ENCODE measurements at places on chromosomes 4 and X. TPM values are rescaled to one million over a fixed set of nuclear protein-coding genes. Genes with fewer than 3 reads are reported as not detected.

GRCh38 chr4:102163404-102164140 lies 181.7 kb downstream of the SLC39A8 start:
- no peak for DNase-seq

GRCh38 chr4:131296192-131296591 lies 1852.9 kb upstream of the PCDH10 start:
- DNase-seq, result no peak

GRCh38 chr4:151668689-151669402 lies 92.0 kb downstream of the GATB start:
- DNase-seq, result no peak

The ADGRG4 gene
- not detected for total RNA-seq

The PDCL2 gene
- not detected for total RNA-seq

Data from kidney epithelial cell (primary cell).